ENCODE measurements at places on chromosomes 12 and 14. TPM values are rescaled to one million over a fixed set of nuclear protein-coding genes. Genes with fewer than 3 reads are reported as not detected.
A peak's percentile ranks its signal among the peaks of the same experiment; 100 is the strongest.

POTEG gene
- not detected for total RNA-seq

FITM1 gene
- 0.53 TPM for total RNA-seq

NUBPL gene
- total RNA-seq, result 16.5 TPM

GLIPR1 gene
- 0.45 TPM for total RNA-seq

CLEC4E gene
- not detected for total RNA-seq

NTS gene
- 117 TPM for total RNA-seq

INHBC gene
- not detected for total RNA-seq

ANO2 gene
- 3.3 TPM for total RNA-seq

- no peaks in the 10 kb centered on the region for H3K36me3 ChIP-seq
- no peak overlapping the region for H3K27ac ChIP-seq
- no peaks in the 10 kb centered on the region for H3K4me1 ChIP-seq
Measured at GRCh38 chr14:35985474-35986218, 159.5 kb downstream of the BRMS1L start.

DNA sequence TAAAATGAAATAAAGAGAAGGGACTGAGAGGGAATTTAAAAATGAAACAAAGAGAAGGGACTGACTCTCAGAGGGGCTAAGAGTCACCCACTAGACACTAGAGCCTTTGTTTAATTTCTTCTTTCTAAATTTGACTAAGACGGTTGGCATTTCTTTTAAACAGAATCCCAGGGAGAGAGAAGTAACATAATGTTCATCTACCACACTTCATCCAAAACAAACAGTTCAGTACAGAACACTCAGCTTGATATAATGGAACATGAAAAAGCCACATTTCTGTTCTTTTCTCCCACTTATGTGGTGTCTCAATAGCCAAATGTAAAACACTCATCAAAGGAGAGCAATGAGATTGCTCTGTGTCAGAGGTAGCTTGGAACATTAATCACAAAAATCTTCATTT is 10.1 kb upstream of the NT5DC3 start:
- no peaks in the 10 kb centered on the region for H3K27me3 ChIP-seq
- H3K36me3 ChIP-seq, result no peaks in the 10 kb centered on the region
- no peak for DNase-seq
- peak overlapping the region; percentile 4 for H3K27ac ChIP-seq
- H3K4me1 ChIP-seq, result peaks cover 31% of the 10 kb centered on the region

- no peak overlapping the region for H3K4me3 ChIP-seq
- H3K27ac ChIP-seq, result no peak overlapping the region
- DNase-seq, result no peak
- H3K4me1 ChIP-seq, result peaks cover 4% of the 10 kb centered on the region
- H3K36me3 ChIP-seq, result peaks cover 29% of the 10 kb centered on the region
- no peaks in the 10 kb centered on the region for H3K27me3 ChIP-seq
Measured at GRCh38 chr12:131723532-131723931, 12.6 kb downstream of the SFSWAP start.

- H3K27me3 ChIP-seq, result peaks cover 13% of the 10 kb centered on the region
- peak overlapping the region; percentile 11 for H3K4me3 ChIP-seq
- H3K36me3 ChIP-seq, result no peaks in the 10 kb centered on the region
- DNase-seq, result no peak
Measured at GRCh38 chr12:67355428-67356379, 86.5 kb downstream of the CAND1 start.

DNA sequence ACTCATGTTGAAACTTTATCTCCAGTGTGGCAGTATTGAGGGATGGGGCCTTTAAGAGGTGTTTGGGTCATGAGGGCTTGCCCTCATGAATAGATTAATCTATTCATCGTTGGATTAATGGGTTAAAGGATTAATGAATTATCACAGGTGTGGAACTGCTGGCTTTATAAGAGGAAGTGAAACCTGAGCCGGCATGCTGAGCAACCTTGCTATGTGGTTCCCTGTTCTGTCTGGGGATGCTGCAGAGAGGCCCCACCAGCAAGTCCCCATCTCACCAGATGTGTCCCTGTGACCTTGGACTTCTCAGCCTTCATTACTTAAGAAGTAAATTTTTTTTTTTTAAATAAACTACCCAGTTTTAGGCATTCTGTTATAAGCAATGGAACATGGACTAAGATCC is 109.6 kb downstream of the DYRK2 start:
- H3K27ac ChIP-seq, result no peak overlapping the region
- H3K4me1 ChIP-seq, result peaks cover 25% of the 10 kb centered on the region
- no peaks in the 10 kb centered on the region for H3K36me3 ChIP-seq

DNA sequence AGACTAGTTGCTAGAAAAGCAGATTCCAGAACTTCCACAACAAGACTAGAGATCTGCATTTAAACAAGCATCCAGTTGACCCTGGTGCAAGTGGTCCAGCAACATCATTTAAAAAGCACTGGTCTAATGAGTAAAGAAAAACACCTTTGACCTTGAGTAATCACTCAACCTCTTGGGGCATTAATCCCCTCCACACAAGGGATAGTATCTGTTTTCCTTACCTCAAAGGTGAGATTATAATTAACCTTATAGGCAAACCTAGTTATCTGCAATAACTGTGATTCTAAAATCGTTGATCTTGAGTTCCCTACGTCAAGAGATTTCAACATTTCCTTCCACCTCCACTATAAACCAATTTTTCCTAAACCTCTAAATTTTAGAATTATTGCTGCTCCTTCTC is 1.1 kb downstream of the KDM5A start:
- DNase-seq, result no peak
- no peaks in the 10 kb centered on the region for H3K4me1 ChIP-seq
- peaks cover 30% of the 10 kb centered on the region for H3K36me3 ChIP-seq
- peak overlapping the region; percentile 97 for H3K4me3 ChIP-seq

DNA sequence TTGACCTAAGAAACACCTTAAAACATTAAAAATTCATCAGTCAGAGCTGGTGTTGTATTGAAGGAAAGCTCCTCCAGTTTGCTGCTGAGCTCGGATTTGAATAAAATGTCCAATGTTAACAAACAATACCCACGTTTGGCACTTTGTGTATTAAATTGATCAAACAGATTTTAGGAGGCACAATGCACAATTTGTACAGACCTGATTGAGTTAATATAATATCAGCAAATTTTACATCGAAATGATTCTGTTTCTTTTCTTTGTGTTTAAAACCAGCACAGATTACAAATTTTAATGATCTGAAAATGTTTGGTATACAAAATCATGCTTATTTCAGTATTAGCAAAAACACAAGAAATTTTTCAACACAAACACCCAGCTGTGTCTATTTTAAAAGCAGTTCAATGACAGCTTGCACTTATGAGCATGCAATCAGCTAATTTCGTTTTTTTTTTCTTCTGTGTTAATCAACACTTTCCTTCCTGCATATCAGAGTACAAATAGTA is 2.8 kb upstream of the FOXG1 start:
- no peaks in the 10 kb centered on the region for H3K36me3 ChIP-seq
- no peak for DNase-seq
- H3K4me3 ChIP-seq, result peak overlapping the region; percentile 76
- peaks cover 12% of the 10 kb centered on the region for H3K4me1 ChIP-seq
- peaks cover 92% of the 10 kb centered on the region for H3K27me3 ChIP-seq

DNA sequence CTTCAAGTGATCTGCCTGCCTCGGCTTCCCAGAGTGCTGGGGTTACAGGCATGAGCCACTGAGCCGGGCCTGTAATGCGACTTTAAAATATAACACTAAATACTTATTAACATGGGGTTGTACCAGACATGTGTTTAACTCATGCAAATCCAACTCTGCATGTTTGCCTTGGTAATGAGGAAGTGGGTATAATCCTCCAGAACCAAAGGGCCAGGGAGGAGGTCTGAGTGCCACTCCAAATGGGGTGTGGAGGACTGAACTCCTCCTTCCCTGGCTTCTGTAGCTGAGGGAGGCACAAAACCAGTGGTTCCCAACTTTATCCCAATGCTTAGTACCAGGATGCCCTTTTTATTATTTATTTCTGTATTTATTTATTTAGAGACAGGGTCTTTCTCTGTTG is 61.6 kb upstream of the MED13L start:
- H3K27ac ChIP-seq, result no peak overlapping the region
- peaks cover 9% of the 10 kb centered on the region for H3K4me1 ChIP-seq
- no peak for DNase-seq

DNA sequence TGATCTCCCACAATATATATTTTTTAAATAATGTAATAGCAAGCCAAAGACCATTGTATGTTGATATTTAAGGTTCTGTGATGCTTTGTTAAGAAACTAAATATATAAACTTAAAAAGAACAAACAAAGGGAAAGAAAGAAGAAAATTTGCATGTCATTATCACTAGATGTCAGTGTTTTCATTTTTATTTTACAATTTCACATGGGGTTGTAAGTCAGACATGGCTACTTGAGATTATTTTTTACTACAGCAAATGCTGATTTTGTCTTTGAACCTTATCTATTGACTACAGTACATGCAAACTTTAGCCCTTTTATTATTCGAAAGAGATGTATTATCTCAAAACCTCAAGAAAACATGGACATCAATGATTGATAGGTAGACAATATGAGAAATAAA is 36.1 kb downstream of the SLCO1C1 start:
- no peaks in the 10 kb centered on the region for H3K36me3 ChIP-seq
- H3K27ac ChIP-seq, result no peak overlapping the region
- DNase-seq, result no peak
- H3K4me3 ChIP-seq, result no peak overlapping the region
- H3K4me1 ChIP-seq, result no peaks in the 10 kb centered on the region
- H3K27me3 ChIP-seq, result peaks cover 7% of the 10 kb centered on the region

- peaks cover 15% of the 10 kb centered on the region for H3K4me1 ChIP-seq
- no peaks in the 10 kb centered on the region for H3K36me3 ChIP-seq
- H3K4me3 ChIP-seq, result no peak overlapping the region
- H3K27ac ChIP-seq, result no peak overlapping the region
Measured at GRCh38 chr14:99093532-99094517, 178.2 kb downstream of the BCL11B start.

GRCh38 chr14:35247777-35248475 is 44.3 kb upstream of the PSMA6 start:
- no peaks in the 10 kb centered on the region for H3K4me1 ChIP-seq
- no peak overlapping the region for H3K4me3 ChIP-seq
- H3K36me3 ChIP-seq, result peaks cover 5% of the 10 kb centered on the region

- H3K27me3 ChIP-seq, result peaks cover 25% of the 10 kb centered on the region
- H3K36me3 ChIP-seq, result no peaks in the 10 kb centered on the region
- no peak overlapping the region for H3K4me3 ChIP-seq
- peaks cover 21% of the 10 kb centered on the region for H3K4me1 ChIP-seq
- no peak for DNase-seq
Measured at GRCh38 chr14:104642540-104642868, 37.9 kb upstream of the TMEM179 start.

GRCh38 chr12:12975322-12976077 is 23.5 kb upstream of the GPRC5D start:
- DNase-seq, result no peak
- no peak overlapping the region for H3K27ac ChIP-seq
- H3K36me3 ChIP-seq, result peaks cover 67% of the 10 kb centered on the region
- H3K4me3 ChIP-seq, result no peak overlapping the region
- H3K27me3 ChIP-seq, result no peaks in the 10 kb centered on the region

DNA sequence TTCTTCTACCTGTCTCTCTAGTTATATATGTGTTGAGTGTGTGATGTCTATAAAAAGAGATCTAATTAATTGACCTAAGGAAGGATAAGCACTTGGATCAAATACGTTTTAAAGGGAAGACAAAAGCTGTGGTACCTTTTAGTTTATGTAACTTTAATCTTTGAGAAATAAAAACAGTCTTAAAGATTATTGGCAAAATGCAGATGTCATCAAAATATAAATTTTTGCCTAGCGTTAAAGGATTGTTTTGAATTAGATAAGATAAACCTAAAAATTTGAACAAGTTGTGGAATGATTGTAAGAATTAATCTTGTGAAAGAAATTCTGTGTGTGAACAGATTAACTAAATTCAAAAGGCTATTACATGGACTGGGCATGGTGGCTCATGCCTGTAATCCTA is 42.9 kb downstream of the C12orf56 start:
- H3K27ac ChIP-seq, result no peak overlapping the region
- H3K4me3 ChIP-seq, result no peak overlapping the region
- H3K36me3 ChIP-seq, result no peaks in the 10 kb centered on the region
- H3K4me1 ChIP-seq, result no peaks in the 10 kb centered on the region
- no peak for DNase-seq

- peak overlapping the region; percentile 96 for H3K4me3 ChIP-seq
- no peak for DNase-seq
- H3K27ac ChIP-seq, result peak overlapping the region; percentile 94
- peaks cover 32% of the 10 kb centered on the region for H3K4me1 ChIP-seq
- H3K36me3 ChIP-seq, result peaks cover 44% of the 10 kb centered on the region
Measured at GRCh38 chr12:130872179-130873096, 572 bp downstream of the RAN start.

- H3K4me1 ChIP-seq, result no peaks in the 10 kb centered on the region
- H3K27me3 ChIP-seq, result peaks cover 30% of the 10 kb centered on the region
- DNase-seq, result no peak
Measured at GRCh38 chr14:77204907-77205306, 23.3 kb downstream of the TMEM63C start.

GRCh38 chr14:92847278-92847677 is 53.2 kb downstream of the GOLGA5 start:
- no peaks in the 10 kb centered on the region for H3K27me3 ChIP-seq
- no peak overlapping the region for H3K27ac ChIP-seq
- DNase-seq, result no peak
- peaks cover 9% of the 10 kb centered on the region for H3K36me3 ChIP-seq
- H3K4me1 ChIP-seq, result no peaks in the 10 kb centered on the region

DNA sequence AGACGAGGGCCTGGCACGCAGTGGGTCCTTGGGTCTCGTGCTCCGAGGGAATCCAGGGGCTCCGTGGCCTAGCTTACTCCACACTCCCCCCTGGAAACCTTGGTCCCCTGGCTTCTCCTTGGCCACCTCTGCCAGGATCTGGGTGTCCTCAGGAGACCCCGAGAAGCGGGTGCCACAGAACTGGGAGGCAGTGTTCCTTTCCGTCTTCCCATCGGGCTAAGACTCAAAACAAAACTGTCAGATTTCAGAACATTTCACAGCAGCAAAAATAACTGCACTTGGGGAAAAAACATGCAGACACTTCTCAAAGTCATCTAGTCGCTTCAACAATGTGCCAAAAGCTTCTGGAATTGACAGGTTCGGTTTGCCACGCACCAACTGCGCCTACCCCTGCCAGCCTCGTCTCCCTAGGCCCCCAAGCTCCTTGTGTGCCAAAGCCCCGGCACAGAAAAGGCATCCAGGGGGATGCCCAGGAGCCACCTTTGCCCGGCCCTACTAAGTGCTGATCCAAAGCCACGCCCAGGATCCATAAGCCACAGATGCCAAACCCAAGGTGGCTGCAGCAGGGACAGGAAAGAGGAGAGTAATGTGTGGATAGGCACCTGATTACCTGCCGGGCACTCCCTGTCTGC is 58.4 kb upstream of the DIO3 start:
- no peak overlapping the region for H3K27ac ChIP-seq
- no peaks in the 10 kb centered on the region for H3K4me1 ChIP-seq
- no peak overlapping the region for H3K4me3 ChIP-seq
- DNase-seq, result no peak
- no peaks in the 10 kb centered on the region for H3K36me3 ChIP-seq

Measured in type B pancreatic cell (in vitro differentiated cells).